ENCODE measurements at places on chromosomes 11 and 22. TPM values are rescaled to one million over a fixed set of nuclear protein-coding genes. Genes with fewer than 3 reads are reported as not detected.

DNA sequence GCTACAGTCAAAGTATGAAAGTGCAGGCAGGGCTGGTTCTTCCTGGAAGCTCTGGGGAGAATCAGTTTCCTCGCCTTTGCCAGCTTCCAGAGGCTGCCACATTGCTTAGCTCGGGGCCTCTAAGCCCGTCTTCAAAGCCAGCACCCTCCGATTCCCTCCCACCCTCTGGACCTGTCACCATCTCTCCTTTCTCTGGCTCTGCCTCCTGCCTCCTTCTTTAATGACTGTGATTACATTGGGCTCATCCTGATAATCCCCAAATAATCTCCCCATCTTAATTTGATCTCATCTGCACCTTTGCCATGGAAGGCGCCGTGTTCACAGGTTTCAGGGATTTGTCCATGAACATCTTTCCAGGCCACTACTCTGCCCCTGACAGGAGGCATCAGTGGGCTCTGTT, 42.5 kb downstream of the MCM5 start:
- no peak for DNase-seq

The CALCB gene
- total RNA-seq, result not detected

The C11orf86 gene
- not detected for total RNA-seq

- DNase-seq, result no peak
Measured at GRCh38 chr11:103871923-103872551, 164.4 kb upstream of the DDI1 start.

The ABCC8 gene
- 0.63 TPM for total RNA-seq

- DNase-seq, result no peak
Measured at GRCh38 chr11:97451441-97451840, 1061.6 kb downstream of the JRKL start.

DNA sequence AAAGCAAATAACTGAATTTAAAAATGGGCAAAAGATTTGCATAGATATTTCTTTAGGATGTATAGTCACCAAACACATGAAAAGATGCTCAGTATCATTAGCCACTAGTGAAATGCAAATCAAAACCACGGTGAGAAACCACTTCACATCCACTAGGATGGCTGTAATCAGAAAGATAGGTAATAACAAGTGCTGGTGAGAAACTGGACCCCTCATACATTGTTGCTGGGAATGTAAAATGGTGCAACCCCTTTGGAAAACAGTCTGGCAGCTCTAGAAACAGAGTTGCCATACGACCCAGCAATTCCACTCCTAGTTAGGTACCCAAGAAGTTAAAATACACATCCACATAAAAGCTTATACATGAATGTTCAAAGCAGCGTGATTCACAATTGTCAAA, 16.3 kb downstream of the RPUSD4 start:
- DNase-seq, result no peak

The TEX54 gene
- total RNA-seq, result not detected

DNA sequence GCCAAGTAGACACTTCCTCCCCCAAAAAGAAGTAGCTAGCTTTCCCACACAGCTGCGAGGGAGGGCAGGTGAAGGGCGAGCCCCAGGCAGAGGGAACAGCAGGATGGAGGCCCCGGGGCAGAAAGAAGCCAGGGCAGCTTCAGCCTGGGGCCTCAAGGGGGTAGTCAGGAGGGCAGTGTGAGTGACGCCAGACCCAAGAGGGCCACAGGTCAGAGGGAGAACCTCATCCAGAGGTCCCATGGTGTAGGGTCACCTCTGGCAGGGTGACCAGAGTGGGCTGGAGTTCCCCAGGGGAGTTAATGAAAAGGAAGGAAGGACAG, 9.2 kb downstream of the PRR5 start:
- DNase-seq, result no peak

DNA sequence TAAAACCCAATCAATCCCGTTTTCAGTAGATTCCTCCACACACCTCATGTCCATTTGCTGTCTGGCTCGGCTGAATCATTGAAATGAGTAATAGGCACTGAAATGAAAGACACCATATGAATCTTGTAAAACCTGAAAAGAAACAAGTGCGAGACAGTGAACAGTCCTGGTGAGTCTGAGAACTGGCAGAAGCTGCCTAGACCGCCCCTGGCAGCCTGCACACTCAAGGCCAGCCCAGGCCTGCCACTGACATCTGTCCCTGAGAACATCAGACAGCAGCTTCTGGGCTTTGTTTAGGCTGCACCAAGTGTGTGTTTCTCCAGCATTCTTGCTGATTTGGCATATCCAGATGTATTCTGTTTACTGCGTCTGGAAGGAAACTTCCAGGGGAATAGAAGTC, 44.8 kb downstream of the ENDOD1 start:
- DNase-seq, result no peak

The ZNF70 gene
- 6.2 TPM for total RNA-seq

- DNase-seq, result no peak
Measured at GRCh38 chr11:32919338-32919737, 26.7 kb downstream of the QSER1 start.

The ACRV1 gene
- total RNA-seq, result not detected

GRCh38 chr11:76849376-76849775, 11.3 kb upstream of the ACER3 start:
- no peak for DNase-seq

GRCh38 chr11:110467556-110467955, 37.8 kb downstream of the FDX1 start:
- no peak for DNase-seq

DNA sequence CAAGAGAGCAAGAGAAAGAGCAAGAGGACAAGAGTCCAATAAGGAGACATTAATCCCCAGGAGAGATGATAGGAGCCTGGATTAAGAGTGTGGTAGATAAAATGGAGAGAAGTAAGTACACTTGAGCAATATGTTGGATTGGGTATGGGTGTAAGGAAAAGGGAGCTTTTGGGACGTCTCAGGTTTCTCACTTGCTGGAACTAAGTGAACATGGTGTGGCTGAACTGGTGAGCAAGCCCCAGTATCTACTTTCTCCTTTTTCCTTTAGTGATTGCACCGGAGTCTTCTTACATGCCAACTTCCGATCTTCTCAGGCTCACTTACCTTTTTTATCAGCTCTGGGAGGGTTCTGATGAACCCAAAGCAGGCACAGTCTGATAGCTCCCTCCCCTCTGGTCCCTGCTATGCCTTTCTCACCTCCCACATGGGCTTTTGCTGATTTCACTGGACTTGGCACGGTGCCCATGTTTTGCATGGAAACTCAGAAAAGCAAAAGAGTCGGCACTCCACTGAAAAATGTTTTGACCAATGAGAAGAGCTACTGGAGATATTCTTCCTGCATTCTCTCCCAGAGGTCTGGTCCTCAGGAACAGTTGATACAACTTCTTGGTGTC, 14.5 kb upstream of the APLNR start:
- DNase-seq, result no peak

DNA sequence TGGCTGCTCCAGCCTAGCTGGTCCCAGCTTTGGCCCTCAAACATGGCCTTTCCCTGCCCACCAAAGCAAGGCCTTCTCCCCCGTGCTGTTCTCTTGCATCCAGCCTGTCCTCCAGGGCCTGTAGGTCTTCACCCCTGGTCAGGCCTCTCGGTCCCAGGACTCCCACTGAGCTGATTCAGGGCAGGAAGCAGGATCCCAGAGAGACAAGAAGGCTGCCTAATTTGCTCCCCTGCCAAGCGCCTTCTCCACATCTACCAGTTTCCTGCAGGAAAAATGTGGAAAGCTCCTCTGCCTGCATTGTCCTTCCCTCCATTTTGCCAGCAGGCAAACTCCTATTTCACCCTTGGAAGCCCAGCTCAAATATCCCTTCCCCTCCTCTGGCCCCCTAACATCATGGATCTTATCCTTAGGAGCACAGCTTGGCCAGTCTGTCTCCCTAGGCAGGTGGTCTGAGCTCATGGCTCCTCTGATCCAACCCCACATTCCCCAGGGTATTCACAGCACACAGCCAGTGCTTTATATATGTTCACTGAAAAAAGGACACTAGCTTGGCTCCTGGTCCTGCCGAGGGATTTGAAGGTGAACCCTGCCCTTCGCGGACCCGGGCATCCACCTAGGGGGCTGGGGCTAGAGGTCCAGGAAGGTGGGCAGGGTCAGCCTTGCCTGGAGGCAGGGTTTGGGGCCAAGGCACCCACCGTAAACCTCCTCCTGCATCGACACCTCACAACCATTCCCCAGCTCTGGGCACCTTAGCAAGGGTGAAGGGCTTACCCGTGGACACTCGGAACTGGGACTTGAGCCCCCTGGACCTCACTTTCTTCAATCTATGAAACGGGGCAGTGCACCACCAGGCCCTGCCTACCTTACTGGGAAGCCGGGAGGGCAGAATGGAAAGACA, 968 bp downstream of the RHBDD3 start:
- DNase-seq, result no peak

- no peak for DNase-seq
Measured at GRCh38 chr22:22519591-22519990, 479 bp downstream of the ZNF280A start.

GRCh38 chr22:31343235-31344191, 2.6 kb downstream of the PATZ1 start:
- DNase-seq, result no peak

DNA sequence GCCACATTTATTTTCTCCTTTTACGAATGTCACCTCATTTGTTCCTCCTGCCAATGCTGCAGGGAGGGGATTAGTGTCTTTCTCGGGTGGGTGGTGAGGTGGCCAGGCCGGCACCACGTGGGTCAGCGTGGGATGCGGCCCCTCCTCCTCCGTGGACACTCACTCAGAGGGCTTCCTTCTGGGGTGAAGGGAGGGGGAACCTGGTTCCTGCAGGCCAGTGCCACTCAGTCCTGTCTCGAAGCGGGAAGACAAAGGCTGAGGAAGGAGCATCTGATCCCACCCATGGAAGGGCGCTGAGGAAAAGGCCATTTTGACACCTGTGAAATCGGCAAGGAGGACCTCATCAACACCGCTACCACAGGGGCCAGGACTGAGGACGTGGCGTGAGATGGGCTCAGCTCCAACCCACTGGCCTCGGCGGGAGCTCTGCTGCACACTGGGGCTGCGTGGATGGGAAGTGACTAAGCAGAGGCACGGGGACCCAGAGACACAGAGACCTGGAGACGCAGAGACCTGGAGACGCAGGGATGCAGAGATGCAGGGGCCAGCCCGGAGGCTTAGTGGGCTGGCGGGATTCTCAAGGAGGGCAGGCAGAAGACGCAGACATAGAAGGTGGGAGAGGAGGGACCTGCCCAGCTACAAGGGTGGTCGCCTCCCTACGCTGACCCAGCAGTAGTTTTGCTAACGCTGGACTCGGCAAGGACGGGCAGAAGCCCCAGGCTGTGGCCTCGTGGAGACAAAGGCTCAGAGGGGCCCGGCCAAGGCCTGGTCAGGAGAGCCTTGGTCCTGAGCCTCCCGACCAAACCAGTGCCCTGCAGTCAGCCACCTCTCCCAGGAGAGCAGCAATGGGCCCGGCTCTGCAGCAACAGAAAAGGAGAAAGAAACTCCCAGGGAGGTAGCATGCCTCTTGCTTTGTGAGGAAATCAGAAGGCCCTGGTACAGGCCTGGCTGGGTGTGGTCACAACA, 1071.2 kb downstream of the BRD1 start:
- peak; percentile 64 for DNase-seq

GRCh38 chr11:20058749-20059458, 101.4 kb downstream of the DBX1 start:
- no peak for DNase-seq

- DNase-seq, result no peak
Measured at GRCh38 chr11:14242733-14243132, 116.2 kb downstream of the RRAS2 start.

The SGSM1 gene
- total RNA-seq, result 1.2 TPM

The KRTAP5-2 gene
- total RNA-seq, result not detected

DNA sequence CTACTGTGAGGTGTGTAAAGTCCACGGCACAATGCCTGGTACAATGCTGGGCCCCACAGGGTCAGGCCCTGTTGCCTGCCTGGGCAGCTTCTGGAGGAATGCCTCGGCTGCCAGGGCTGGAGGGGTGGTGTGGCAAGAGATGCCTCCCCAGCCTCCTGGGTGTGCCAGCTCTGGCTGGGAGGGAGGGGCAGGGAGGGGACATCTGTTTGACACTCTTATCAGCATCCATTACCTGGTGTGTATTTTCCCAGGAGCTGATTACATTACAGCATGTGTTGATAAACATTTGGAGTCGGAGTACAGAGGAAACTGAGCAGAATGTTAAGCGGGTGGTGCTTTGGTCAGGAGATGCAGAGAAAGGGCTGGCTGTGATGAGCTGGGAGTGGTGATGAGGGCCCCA, 11.0 kb upstream of the NECTIN1 start:
- DNase-seq, result no peak

The OR51B4 gene
- total RNA-seq, result not detected

The OR10D3 gene
- not detected for total RNA-seq

DNA sequence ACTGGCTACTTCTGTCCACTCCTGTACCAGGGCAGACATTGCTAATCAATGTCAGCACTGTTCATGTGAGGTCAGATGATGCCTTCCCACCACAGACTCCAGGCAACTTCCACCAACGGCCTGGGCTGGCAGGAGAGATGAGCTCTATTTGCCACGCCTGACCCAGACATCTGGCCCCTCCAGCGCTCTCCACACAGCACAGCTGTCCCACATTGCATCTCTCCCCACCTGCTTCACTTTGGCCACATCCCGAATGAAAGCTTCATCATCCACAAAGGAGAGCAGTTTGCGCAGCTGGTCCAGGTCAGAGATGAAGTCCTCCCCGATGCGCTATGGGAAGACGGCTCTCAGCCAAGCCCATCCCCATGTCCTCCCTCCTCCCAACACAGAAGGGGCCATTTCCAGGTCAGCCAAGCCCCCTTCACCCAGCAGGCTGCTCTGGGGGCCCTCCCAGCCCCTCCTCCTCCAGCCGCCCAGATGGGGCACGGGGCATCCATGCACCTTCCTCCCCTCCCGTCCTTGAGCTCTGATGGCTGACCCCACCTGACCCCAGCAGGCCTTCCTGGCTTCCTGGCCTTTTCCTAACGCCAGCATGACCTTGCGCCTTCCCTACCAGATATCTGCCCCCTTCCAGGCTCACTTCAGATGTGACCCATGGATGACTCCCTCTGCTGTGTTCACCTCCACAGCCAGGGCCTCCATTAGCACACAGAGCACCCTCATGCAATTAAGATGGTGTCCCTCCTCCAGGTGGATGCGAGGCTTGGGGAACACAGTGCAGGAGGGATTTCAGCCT, 7.4 kb downstream of the PYGM start:
- DNase-seq, result no peak

- DNase-seq, result no peak
Measured at GRCh38 chr11:62923601-62924411, 2.6 kb upstream of the CHRM1 start.

- DNase-seq, result no peak
Measured at GRCh38 chr22:27094633-27095308, 437.4 kb downstream of the MIAT start.

- no peak for DNase-seq
Measured at GRCh38 chr11:119918347-119918746, 189.3 kb upstream of the NECTIN1 start.

The CDC42BPG gene
- not detected for total RNA-seq

- DNase-seq, result no peak
Measured at GRCh38 chr11:68766786-68767185, 15.5 kb upstream of the TESMIN start.

DNA sequence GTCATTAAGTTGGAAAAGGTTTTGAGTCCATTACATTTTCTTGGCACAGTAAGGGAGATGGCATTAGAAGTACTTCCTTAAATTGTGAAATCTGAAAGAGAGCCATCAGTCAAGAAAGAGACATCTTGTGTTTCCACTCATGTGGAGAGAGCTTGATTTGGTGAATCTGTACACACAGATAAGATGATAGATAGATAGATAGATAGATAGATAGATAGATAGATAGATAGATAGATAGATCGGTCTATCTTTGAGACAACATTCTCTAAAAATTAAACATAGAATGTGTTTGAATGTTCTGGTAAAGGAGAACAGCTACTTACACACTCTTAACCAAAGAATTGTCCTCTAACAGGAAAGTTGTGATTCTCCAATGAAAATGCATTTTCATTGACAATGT, 76.2 kb downstream of the TTC17 start:
- no peak for DNase-seq

- DNase-seq, result no peak
Measured at GRCh38 chr11:79427611-79428327, 13.1 kb downstream of the TENM4 start.

Data from esophagus muscularis mucosa (tissue), 4 donors.